ENCODE measurements at places on chromosomes 3 and 15.

DNA sequence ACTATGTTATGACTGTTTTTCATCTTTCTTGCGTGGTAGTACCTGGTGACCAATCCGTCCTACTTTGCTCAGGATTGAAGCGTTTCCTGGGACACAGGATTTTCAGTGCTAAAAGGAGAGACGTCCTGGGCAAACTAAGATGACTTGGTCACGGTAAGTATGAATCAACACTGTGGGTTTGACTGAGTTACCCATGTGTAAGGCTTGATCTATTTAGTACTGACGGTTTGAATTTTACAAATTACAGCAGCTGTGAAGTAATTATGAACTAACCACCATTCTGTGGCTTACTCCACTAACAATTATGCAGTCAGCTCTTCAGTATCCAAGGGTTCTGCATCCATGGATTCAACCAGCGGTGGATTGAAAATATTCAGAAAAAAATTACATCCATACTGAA is 172.9 kb upstream of the FEZF2 start:
- no peak for DNase-seq

GRCh38 chr3:30266524-30266923 is 339.9 kb upstream of the TGFBR2 start:
- no peak for DNase-seq

- DNase-seq, result peak; percentile 57
Observed at GRCh38 chr3:73508330-73508954, 116.3 kb downstream of the PDZRN3 start.

DNA sequence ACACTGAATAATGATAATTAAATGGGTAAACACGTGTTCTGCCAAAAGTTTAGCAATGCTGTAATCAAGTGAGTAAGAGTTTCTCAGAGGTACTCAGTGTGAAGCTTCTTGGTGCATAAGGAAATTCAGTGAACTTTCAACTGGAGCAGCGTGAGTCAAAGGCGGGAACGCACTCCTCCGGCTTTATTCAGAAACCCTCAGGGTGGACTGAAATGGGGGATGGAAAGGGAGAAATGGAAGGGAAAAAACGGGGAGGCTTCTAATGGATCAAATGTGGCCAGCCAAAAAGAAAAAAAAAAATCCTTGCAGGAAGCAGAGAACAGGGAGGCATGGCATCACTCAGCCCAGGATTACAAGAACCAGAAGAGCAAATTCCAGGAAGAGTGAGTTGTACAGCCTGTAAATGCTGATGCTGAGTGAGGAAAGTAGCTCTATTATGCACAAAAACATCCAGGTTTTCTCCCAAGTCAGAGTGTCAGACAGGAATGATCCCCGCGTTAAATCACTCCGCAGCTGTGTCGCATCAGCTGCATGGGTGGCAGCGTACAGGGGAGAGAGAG is 85.3 kb downstream of the ASB7 start:
- no peak for DNase-seq

DNA sequence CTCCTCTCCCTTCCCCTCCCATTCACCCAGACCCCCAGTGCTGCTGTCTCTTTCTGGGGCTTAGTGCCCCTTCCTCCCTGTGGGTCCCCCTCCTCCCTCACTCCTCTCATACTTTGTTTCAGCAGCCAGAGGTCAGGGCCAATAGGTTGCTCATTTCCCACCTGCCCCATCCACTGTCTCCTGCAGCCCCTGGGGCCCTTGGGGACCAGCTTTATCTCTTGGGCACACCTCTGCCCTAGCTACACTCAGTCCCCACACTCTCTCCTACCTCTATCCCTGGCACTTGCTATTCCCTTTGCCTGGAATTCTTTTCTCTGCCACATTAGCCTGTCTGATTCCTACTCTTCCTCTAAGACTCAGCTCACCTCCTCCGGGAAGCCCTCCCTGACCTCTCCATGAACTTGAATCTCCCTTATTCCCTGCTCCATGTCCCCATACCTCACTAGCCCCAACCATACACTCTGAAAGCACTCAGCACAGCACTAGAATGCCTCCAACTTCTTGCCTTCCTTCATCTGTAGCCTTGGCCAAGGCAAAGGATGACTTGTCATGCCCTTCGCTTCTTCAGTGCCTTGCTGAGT is 14.6 kb downstream of the ANPEP start:
- DNase-seq, result no peak

DNA sequence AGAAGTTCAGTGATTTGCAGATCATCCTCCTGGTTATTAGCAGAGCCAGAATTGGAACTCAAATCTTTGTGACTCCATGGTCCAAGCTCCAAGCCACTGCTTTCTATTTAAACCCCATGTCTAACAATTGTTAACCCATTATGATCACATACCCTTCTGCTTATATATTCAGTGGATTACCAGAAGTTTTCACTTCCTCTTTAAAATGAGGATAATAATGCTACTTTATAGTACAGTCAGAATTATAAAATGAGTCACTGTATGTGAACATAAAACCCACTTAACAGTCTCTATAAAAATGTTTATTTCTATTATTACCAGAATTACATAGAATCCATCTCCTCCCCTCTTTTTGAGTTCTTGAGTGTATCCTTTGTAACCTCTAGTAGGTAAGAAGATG is 550.7 kb upstream of the DPPA4 start:
- no peak for DNase-seq

GRCh38 chr3:46419816-46420215 is 12.8 kb downstream of the CCRL2 start:
- DNase-seq, result no peak

- DNase-seq, result no peak
Observed at GRCh38 chr3:194575484-194576210, 57.6 kb downstream of the TMEM44 start.

GRCh38 chr3:178672275-178672674 is 136.0 kb downstream of the KCNMB2 start:
- DNase-seq, result no peak

GRCh38 chr15:99728916-99729315 is 4.3 kb downstream of the LYSMD4 start:
- DNase-seq, result no peak

DNA sequence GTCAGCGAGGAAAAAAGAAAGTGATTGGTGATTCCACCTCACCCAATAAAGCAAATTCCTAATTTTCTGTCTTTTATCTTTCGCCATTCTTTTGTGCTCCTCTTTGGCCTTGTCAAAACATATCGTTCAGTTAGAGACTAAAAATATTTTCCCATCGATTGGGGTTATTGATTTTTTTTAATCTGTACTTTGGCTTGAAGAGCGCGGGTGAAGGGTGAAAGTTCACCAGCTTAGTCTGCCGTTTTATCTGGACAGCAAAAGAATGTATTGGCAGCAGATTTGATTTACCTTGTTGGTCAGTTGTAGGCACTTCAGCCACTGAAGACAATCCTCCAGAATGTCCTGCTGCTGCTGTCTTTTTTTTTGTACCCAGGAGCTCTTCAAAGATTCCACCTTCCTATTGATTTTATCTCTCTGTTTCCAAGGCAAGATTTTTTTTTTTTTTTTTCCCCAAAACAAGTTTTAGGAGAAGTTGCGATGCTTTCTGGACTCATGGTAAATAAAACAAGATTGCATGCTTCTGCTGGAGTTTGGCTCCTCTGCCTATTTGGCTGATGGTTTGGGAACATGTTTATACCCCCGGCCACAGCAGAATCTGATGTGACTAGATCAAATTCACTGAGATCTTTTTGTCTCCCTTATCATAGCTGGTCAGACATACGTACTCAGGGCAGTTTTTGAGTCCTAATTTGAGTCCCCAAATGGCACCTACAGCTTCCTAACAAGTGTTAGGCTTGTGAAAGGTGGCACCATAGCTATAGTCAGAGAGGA is 269.3 kb upstream of the ONECUT1 start:
- DNase-seq, result no peak

DNA sequence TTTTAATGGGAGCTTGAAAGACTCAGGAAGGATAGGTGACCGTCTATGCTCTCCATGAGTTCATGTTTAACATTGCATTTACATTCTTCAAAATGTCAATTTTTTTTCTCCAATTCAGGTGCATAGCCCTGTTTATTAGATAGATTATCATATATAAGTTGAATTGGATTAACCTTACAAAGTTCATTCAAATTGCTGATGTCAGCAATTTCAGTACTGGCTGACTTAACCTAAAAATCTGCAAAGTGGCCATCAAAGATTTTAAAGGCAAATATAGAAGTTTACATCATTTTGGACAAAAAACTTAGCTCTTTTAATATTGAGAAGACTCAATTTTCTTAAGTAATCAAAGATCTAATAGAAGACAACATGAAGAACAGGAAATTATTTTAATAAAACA is 57.8 kb downstream of the MINDY4B start:
- DNase-seq, result no peak

GRCh38 chr15:73826711-73827251 is 46.6 kb upstream of the TBC1D21 start:
- no peak for DNase-seq

DNA sequence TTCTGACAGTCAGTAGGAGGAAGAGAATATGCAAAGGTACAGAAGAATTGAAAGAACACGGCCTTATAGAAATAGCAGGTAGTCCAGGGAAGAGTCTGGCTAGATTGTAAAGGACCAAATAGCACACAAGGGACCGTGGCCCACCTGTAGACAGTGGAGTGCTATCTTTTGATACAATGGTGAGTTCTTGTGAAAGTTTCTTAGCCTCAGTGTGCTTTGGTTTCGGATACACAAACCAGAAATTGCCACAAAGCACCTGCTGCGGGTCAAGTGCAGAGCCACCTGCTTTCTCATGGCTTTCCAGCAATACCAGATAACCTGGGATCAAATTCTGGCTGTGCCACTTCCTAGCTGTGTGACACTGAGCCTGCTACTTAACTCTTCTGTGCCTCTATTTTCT is 36.6 kb upstream of the TUBGCP5 start:
- DNase-seq, result no peak

GRCh38 chr3:123286308-123287023 is 84.7 kb downstream of the SEC22A start:
- peak; percentile 78 for DNase-seq

DNA sequence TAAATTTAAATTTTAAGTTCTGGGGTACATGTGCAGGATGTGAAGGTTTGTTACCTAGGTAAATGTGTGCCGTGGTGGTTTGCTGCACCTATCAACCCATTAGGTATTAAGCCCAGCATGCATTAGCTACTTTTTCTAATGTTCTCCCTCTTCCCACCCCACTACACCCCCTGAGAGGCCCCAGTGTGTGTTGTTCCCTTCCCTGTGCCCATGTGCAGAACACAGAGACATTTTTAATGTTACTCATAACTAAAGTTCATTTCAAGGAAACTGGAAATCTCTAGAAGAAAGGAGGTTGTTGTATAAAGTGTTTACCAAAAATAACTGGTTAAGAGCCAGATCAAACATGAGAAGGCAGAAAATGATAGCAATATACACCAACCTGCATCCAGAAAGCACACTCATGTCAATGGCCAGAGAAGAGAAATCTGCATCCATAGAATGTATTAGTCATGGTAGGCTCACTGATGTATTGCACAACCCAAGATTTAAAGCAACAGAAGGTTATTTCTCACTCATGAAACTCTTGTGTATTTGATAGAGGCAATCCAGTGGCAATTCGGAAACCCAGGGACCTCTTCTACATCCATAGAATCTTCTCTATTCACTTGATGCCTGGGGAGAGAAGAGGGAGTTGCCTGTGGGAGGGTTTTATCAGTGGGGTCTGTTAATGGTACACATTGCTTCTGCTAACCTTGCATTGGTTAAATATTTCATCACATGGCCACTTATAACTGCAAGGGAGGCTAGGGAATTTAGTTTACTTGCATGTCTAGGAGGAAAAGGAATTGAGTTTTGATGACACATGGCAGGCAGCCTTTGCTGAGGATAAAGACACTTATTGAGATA is 321.9 kb upstream of the RASGRP1 start:
- DNase-seq, result no peak

DNA sequence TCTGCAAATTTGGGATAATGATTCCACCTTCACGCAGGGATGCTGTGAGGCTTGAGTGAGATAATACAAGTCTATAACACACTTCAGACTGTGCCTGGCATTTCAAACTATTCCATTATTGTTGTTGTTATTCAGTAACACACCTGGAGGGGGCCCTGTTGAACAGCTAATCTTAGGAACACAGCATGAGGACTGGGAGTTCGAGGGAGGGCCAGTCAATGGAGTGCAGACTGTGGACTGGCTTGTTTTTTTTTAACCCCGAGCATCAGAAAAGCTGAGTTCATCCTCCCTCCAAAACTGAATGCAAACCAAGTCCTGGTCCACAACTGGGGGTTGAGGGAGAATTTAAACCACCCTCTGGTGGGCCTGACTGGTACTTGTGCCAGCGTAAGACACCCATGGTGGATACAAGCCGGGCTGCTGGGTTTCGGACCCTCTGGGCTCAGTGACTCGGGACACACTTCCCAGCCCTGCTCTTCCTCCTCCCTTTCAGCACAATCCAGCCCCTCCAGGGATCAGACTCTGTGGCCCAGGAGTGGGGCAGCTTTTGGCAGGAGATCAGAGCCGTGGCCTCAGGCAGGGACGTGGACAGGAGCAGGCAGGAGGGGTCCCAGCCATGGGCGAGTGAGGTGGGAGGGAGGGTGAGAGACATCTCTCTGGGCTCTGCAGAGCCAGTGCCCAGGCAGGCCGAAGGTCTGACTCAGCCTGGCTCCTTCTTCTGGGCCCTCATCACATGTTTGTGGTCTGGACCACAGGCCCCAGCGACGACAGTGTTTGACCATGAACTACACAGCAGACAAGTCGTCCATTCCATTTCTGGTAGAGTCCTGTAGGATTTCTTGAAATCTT is 36.3 kb upstream of the MEX3B start:
- DNase-seq, result no peak

- DNase-seq, result no peak
Observed at GRCh38 chr3:39038165-39038564, 13.6 kb downstream of the SCN11A start.

DNA sequence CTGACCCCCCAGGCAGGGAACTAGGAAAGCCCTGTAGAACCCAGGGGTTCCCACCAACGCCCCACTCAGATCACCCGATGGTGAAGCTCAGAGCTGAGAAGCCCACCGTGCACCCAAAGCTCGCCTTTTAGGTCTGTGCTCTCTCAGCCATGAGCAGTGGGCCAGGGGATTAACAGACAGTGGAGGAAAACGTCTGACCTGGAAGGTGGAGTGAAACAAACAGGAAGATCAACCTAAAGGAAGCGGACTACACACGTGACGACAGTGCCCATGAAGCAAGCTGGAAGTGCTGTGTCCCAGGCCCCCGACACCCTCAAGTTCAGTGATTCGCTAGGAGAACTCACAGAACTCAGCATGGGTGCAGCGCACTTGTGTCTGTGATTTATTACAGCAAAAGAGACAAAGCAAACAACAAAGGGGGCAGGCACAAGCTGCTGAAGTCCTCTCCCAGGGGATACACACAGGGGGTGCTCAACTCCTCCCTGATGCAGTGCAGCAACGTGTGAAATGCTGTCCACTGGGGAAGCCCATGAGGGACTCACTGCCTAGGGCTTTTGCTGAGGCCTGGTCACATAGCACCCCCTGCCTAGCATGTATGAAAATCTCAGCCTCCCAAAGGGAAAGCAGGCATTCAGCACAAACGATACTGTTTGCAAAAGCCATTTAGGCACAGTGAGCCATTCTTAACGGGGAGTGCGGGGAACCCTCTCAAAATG is 43.5 kb downstream of the CFAP92 start:
- peak; percentile 22 for DNase-seq

DNA sequence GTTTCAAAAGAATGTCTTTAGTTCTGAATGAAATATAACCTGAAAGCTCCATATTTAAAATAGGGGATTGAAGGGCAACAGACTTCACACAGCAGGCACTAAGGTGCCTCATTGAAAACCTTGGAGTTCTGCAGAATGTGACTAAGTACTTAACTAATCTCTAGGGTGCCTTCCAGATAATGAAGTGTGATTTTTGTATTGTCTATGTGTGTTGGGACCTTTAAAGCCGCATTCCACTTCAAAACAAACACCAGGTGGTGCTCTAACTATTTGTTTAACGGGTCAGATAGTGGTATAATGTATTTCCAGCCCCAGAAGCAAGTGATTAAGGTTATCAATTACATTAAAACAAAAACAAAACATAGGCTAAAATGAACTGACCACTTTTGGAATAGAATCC is 28.0 kb downstream of the TFG start:
- DNase-seq, result peak; percentile 13
